ENCODE measurements at places on chromosomes 6 and 20.

GRCh38 chr6:7543789-7544424 lies 2.4 kb downstream of the DSP start:
- DNase-seq, result no peak

DNA sequence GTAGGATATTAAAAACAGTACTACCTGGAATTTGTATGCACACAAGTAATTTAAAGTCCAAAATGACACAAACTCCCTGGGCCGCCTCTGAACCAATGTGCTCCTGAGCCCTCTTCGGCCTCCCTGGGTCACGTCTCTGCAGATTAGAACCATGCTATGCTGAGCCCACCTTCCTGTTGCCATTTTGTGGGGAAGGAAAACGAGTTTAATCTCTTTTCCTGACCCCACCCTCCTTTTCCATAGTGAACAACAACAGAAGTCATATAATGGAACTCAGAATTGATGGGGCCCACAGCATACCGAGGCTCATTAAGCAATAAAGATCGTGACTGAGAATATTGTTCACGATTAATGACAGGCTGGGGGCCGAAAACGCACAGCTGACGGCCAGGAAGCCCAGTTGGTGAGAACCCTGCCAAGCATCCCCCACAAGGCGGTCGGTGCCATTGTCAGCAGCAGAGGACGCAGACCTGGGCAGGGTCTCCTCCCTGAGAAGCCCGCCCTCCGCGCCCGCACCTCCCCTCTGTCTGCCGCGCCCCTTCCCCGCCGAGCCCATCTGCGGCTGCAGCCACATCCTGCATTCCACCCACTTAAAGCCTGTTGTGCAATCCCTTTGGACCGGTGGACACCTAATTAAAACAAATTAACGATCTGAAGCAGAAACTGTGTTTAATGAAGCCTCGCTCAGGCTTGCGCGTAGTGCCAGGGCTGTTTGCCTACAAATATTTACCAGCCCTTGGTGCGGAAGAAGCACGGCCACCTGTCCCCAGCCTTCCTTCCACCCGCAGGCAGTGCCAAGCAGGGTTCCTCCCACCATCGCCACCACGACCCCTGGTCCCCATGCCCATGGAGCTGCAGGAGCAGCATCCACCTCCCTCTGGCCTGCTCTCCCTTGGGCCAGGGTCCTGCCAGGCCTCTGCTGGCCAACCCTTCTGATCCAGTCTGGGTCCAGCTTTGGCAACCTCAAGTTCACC lies 68.1 kb downstream of the DLL1 start:
- DNase-seq, result no peak

GRCh38 chr6:160955508-160956295 lies 35.9 kb upstream of the MAP3K4 start:
- no peak for DNase-seq

DNA sequence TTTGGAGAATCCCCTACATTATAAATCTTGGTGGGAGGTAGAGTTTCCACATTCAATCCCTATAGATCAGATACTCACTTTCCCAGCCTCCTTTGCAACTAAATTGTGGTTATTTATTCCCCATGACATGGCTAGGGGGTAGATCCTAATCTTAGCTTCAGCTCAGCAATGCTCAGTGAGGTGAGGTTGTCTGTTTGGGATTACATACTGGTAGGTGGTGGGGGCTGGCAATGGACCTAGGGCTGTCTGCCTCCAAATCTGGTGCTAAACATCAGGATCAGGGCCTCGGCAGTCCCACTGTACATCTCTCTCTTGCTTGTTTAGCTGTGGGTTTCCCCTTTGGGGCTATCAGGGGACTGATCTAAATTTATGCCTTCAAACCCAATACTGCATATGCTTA lies 45.8 kb upstream of the PMEPA1 start:
- no peak for DNase-seq

DNA sequence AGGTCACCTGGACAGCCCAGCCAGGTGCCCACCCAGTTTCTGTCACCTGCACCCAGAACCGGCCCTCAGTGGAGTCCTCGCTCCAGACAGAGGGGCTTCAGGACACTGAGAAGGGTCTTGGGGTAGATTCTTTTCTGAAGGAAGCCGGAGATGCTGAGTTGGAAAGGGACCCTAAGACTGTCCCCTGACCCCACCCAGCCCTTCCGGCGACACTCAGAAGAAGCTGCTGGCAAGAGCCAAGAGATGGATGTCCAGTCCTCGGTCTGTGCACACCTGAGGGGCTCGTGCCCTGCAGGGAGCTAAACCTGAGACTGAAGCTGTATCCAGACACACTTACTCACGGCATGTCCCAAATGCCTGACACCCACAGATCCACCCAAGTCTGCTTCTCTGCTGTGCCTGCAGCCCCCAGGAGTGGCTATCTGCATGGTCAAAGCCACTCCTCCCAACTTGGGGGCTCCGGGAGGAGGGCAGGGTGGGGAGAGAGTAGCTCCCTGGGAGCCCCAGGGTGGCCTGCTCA lies 20.2 kb downstream of the NTSR1 start:
- DNase-seq, result no peak

DNA sequence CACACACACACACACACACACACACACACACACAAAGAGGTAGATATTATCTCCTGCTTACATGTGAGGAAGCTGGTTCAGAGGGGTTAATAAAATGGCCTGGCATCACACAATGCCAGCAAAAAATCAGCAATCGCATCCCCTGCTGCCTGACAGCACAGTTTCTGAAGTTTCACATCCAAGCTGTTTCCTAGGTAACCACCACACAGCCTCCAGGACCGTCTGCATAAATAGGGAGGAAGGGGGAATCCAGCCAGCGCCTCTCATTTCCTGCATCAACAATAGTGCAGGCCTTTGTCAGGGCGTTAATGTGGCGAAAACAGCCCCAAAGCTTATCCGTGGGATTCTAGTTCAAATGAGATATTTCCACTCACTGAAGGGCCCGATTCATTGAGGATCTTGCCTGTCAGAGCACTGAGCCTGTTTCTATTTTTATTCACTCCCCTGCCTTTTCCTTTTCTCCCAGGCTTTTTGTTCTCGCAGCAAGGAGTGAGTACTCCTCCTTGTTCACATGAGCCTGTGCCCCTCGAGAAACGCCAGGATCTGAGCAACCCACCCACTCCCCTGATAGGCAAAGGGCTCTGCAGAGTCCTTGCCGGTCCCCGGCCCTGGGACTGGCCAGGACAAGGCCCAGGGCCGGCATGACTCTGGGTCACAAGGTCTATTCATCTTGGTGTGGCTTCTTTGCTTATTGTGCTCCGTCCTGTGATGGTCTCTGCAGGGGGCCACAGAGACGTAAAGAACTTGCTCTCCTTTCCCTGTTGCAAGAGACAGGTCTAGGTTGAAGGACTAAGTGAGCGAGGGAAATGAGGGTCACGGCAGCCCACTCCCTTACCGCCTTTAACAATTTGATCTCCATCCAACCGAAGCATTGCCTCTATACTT lies 32.7 kb downstream of the TUBB2B start:
- DNase-seq, result no peak

DNA sequence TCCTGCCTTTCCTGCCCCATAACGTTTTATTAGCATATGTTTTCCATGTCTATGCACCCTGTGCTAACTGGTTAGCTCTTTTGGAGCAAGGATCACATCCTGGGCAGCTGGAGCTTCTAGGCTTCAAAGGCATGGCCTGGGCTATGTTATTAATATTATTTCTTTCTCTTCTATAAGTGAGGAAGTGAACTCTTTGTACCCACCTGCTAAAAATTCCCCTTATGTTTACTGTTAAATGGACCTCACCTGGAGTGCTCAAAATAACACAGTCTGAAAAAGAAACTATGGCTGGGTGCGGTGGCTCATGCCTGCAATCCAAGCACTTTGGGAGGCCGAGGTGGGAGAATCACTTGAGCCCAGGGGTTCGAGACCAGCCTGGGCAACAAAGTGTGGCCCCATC lies 97.8 kb downstream of the TNFAIP3 start:
- no peak for DNase-seq

GRCh38 chr6:38510205-38510604 lies 129.5 kb downstream of the BTBD9 start:
- DNase-seq, result no peak

DNA sequence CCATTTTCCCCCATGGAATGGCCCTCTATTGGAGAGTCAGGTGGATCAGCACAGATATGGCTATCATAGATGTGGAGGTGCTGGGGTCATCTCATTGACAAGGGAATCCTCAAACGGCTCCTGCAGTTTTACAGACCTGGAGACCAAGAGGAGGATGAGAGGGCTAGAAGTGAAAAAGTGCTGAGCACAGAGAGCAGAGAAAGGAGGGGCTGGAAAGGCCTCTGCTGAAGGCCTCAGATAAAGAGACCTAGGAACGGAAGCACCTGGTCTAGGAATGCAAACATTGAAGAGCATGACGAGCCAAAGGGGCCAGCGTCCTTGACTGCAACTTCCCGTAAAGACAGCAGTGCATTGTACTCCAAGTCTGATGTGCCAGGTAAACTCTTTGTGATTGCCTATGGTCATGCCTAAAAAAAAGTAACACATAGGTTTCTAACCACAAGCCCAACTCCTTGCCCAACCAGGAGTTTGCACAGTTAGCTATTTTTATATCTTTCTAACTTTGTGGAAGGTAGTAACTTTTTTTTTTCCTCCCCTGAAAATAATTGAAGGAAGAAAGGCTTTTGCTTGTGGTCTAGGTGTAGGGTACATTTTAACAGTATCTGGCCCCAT lies 15.2 kb downstream of the RSPH4A start:
- no peak for DNase-seq

- DNase-seq, result no peak
Observed at GRCh38 chr6:54188846-54189245, 77.6 kb downstream of the MLIP start.

GRCh38 chr20:40641809-40642208 lies 47.2 kb downstream of the MAFB start:
- DNase-seq, result no peak

- no peak for DNase-seq
Observed at GRCh38 chr20:37804584-37805566, 98.1 kb upstream of the VSTM2L start.

DNA sequence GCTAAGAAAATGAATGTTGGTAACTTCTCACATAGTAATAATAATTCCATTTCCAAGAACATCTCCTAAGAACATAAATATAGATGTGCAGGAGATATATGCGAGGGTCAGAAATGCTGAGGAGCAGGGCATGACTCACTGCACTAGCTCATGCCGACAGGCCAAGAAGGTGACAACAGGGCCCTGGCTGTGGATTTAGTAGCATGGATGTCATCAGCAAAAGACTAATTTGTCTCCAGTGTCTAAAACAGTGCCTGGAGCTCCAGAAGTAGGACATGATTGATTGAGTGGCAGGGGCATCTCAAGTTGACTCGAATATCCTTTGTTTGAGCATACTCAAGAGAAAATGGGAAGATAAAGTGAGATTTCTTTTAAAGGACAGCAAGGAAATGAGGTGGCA lies 207.0 kb upstream of the FOXA2 start:
- no peak for DNase-seq

DNA sequence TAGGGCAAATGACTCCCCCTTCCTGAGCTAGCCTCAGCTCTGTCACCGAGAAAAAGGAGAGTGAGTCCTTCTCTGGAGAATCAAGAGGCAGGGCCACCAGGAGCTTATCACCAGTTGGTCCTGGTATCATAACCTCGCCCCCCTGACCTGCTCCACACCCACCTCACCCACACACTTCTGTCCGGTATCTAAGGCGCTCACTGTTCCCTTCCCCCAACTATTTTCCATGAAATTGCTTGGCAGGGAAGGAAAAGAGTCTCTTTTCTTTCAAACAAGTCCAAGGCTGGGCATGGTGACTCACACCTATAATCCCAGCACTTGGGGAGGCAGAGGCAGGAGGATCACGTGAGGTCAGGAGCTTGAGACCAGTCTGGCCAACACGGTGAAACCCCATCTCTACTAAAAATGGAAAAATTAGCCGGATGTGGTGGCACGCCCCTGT lies 77.6 kb downstream of the ZMYND8 start:
- no peak for DNase-seq

- no peak for DNase-seq
Observed at GRCh38 chr6:132253211-132253610, 148.1 kb downstream of the MOXD1 start.

DNA sequence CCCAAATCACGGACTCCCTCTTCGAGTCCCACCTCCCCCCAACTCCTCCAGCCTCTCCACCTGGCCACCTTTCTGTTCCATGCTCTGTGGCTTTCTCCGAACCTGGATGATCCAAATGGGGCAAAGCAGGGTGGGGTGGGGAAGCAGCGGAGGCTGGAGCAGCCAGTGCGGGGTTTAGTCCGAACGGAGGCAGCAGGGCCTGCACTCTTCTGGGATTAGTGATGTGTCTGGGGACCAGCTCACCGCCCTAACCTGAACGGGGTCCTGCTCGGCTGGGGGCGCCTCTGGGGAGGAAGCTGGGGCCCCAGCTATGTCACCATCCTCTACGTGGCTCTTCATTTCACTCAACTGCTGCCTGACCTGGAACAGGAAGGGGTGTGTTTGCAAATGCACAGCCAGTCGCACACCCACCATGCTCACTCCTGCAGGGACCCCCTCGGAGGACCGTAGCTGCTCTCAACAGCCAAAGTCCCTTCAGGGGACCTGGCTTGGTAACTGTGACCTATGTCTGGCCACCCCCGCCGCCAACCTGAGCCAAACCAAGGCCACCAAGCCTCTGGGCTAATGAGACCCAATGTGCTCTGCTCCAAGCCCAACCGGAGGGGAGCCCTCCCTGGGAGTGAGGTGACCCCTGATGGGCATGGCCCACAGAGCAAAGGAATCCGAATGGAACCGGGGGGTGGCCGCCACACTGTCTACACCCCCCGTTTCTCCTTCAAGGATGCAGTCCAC lies 46.8 kb downstream of the DSTN start:
- DNase-seq, result no peak

- no peak for DNase-seq
Observed at GRCh38 chr6:150546457-150546856, 53.2 kb upstream of the PLEKHG1 start.

DNA sequence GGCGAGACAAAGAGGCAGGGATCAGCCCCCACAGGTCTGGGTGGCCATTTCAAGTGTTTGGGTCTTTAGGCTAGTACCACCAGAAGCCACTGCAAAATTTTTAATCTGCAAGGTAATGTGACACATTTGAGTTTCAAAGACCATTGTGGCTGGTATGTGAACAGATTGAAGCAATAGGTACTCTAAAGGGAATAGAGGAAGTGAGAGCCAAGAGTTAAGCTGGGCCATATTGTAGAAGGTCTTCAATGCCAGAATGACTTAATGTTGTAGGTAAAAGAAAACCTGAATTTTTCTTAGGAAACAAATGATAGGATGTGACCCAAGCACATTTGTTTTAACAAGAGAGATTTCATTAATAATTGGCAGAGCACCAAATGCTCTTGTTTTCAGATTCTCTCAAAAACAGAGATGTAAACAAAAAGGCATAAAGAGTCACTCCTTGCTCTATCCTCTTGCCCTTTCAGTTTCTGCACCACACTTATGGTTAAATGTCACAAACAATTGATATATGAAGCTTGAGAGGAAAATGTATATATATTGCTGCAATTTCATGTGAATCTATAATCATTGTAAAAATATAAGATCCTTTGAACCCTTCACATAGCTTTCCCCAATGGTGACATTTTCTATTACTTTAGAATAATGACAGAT lies 307.1 kb upstream of the PLN start:
- no peak for DNase-seq

GRCh38 chr20:824490-824889 lies 9.0 kb upstream of the FAM110A start:
- no peak for DNase-seq

- no peak for DNase-seq
Observed at GRCh38 chr6:149820506-149820905, 43.7 kb downstream of the LRP11 start.

Data from NCI-H82 (cell line).